ENCODE measurements at places on chromosomes 6 and 20.

- peak; percentile 86 for DNase-seq
These were observed at the start of the genes PCED1A and VPS16 for GRCh38 chr20:2840138-2840966. Gene PCED1A, minus strand, starts transcription at chr20:2840655. Its CDS starts 743 bp downstream, at chr20:2839912. Gene VPS16, plus strand, starts transcription at chr20:2840745. Its CDS starts 30 bp downstream, at chr20:2840775.

- no peak for DNase-seq
These were observed 91.8 kb downstream of the ASXL1 start for GRCh38 chr20:32449890-32450401.

GRCh38 chr6:129264480-129265045, 381.6 kb downstream of the LAMA2 start:
- no peak for DNase-seq

- no peak for DNase-seq
These were observed 66.0 kb upstream of the STX16 start for GRCh38 chr20:58584881-58585752.

DNA sequence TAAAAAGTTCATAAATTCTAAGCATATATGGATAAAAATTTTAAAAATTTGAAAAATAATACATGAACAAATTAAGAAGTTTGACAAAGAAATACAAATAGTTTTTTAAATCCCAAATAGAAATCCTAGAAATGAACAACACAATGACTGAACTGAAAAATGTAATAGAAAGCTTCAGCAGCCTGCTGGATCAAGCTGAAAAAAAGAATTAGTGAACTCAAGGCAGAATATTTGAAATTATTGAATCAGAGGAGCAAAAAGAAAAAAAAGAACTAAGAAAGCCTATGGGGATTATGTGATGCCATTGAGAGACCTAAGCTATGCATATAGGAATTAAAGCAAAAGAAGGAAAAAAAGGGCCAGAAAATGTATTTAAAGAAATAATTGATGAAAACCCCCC, 39.9 kb upstream of the TFB1M start:
- DNase-seq, result no peak

- DNase-seq, result no peak
These were observed 16.3 kb downstream of the PKIG start for GRCh38 chr20:44598423-44599305.

DNA sequence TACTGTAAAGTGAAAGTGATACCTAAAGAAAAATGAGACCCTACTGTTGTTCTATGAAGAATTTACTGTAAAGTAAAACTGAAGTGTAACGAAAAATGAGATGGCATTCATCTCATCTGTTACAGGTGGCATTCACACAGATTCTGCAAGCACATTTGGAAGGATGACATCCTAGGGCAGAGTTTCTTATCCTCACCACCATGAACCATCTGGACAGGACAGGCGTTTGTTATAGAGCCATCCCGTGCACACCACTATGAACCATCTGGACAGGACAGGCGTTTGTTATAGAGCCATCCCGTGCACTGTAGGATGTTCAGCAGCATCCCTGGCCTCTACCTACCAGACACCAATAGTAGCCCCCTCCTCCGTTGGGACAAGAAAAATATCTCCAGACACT, 294.8 kb downstream of the GMDS start:
- no peak for DNase-seq

Measured in renal cortex interstitium (tissue), 15 donors.